ENCODE measurements at places on chromosomes 3 and 15. TPM values are rescaled to one million over a fixed set of nuclear protein-coding genes. Genes with fewer than 3 reads are reported as not detected.

Gene GUCA1C
- total RNA-seq: not detected

Gene ARGFX
- not detected for total RNA-seq

Gene P2RY1
- total RNA-seq: 0.37 TPM

Gene ST6GAL1
- 3.9 TPM for total RNA-seq

Gene GP5
- not detected for total RNA-seq

Gene TUSC7
- not detected for total RNA-seq

Gene PIERCE2
- total RNA-seq: 4.7 TPM

Gene GALNT15
- total RNA-seq: 0.05 TPM

Gene FETUB
- 0.25 TPM for total RNA-seq

Gene SUCLG2
- total RNA-seq: 37.3 TPM

Gene TRIM59
- total RNA-seq: 9.4 TPM

Gene GPR62
- not detected for total RNA-seq

Gene MKRN3
- total RNA-seq: 2.8 TPM

Gene MYO9A
- 6.8 TPM for total RNA-seq

Gene ABCF3
- total RNA-seq: 35.3 TPM

Gene COX17
- 131 TPM for total RNA-seq

Gene COL6A5
- not detected for total RNA-seq
